ENCODE measurements at places on chromosomes 6 and 20.
A peak's percentile ranks its signal among the peaks of the same experiment; 100 is the strongest.

DNA sequence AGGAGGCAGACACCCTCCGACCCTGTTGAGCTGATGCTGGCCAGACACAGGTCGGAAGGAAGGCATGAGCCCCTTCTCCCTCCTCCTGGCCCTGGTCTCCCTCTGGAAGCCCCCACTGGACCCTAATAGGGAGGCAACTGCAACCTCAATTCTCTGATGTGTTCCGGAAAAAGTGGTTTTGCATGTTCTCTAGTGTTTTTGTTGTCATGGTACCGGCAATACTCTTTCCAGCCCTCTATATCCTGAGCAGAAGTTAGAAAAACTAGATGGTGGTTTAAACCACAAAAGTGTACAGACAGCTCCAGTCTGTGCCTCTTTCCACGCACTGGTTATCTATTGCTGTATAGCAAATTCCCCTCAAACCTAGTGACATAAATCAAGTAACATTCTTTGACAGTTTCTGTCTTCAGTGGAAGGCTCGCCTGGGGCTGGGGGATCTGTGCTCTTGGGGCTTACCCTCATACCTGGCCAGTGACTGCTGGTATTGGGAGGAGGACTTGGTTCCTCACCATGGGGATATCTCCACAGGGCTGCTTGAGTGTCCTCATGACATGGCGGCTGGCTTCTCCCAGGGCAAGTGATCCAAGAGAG, 37.0 kb downstream of the SYTL3 start:
- DNase-seq, result no peak

GRCh38 chr6:162917506-162917905, 189.7 kb downstream of the PACRG start:
- DNase-seq, result no peak

- no peak for DNase-seq
Measured at GRCh38 chr6:24439858-24440539, 37.3 kb downstream of the MRS2 start.

GRCh38 chr20:18545566-18545965, 21.7 kb upstream of the SMIM26 start:
- no peak for DNase-seq

- no peak for DNase-seq
Measured at GRCh38 chr20:49612127-49612738, 44.3 kb upstream of the PTGIS start.

- no peak for DNase-seq
Measured at GRCh38 chr6:24822696-24823095, 24.0 kb upstream of the ARMH2 start.

GRCh38 chr20:63435552-63435951, 36.9 kb downstream of the KCNQ2 start:
- DNase-seq, result no peak

- no peak for DNase-seq
Measured at GRCh38 chr6:151015101-151015700, 149.7 kb downstream of the MTHFD1L start.

DNA sequence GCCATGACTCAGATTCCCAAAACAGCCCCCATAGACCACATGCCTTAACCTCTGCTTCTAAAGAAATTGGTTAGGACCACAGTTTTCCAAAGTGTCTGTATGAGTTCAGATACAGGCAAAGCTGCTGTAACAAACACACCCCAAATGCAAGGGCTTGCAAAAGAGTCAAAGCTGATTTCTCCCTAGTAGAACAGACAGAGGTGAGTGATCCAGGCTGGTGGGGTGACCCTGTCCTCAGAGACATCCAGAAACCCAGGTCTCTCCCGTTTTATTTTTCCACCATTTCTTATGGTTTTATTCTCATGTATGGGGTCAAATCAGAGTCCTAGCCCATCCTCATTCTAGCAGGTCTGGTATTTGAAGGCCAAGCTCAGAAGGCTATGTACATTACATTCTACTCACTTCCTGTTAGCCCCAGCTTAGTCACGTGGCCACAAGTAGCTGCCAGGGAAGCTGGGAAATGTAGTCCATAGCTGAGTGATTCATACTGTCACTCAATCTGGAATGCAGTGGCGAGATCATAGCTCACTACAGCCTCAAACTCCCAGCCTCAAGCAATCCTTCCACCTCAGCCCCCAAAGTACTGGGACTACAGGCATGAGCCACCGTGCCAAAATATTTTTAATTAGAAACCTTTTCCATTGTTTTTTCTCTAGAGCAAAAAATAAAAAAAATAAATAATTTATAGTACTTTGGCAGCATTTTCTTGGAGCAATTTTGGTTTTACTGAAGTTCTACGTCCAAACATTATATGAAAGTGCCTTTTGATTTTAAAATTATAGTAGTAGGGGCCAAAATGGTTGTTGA, 175.2 kb downstream of the ZMYND8 start:
- peak; percentile 43 for DNase-seq

DNA sequence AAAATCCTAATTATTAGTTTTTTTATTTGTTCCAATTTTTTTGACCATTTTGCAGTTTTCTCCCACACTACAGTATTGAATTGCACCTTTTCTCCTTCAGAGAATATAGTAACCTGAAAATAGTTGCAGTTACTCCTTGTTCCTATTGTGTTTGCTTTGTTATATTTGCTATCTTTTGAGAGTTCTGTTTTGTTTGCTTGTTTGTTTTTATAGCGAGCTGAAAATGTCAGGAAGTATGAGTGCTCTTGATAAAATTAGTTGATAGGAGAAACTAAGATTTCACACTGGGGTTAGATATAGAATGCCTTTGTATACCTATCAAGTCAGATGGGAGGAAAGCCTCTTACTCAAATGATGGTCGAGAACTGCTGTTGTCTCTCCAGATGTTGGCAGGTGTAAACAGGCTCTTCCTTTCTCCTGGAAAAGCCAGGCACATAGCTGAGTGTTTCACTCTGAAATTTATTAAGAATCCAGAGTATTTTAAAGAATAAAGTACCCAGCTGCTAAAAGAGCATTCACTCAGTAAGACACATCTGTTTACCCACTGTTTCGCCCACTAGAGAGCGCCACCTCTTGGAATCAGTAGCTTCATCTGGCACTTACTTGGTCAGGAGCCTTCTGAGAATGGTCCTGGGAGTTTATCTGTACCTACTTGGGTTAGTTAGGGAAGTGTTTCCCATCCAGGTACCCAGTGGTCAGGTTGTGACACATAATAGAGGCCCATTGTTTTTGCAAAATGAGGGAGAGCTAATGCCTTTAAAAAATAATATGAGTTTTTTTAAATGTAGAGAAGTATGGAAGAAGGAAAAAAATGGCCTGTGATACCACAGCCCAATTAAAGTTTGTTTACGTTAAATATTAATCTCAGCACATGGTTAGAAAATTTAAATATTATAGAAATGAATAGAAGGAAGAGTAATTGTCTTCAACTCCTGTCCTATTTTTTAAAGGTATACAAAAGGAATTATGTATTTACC, 11.2 kb downstream of the NT5DC1 start:
- DNase-seq, result peak; percentile 36

DNA sequence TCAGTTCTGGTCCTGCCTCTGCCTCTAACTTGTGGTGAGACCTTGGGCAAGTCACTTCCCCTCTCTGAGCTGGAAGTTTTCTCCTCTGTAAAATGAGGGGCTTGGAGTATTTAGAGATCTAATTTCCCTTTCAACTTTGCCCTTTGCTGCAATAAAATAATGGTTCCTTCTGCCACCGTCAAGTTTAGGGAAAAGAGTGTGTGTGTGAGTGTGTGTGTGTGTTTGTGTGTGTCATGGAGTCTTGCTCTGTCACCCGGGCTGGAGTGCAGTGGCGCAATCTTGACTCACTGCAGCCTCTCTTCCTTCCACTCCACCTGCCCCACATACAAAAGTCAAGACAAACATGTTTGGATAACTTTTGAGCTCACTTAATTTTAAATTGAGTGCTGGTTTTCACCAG, 39.2 kb upstream of the PIM1 start:
- DNase-seq, result no peak

DNA sequence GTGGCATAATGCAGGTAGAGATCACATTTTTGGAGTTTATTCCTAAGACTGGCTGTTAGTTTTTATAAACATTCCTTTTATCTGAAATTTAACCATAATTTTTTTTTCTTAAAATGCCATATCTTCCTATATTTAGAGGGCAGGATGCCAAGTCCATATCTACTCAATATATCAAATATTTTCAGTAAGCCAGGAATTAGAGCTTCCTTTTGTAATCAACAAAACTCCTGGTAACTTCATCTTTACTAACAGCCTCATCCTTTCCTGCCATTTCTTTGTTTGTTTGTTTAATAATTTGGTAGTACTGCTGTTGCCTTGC, 136.3 kb downstream of the OLIG3 start:
- no peak for DNase-seq

- no peak for DNase-seq
Measured at GRCh38 chr6:166996406-166996805, 2.8 kb upstream of the CEP43 start.

- DNase-seq, result no peak
Measured at GRCh38 chr6:147740326-147740725, 231.8 kb downstream of the SAMD5 start.

DNA sequence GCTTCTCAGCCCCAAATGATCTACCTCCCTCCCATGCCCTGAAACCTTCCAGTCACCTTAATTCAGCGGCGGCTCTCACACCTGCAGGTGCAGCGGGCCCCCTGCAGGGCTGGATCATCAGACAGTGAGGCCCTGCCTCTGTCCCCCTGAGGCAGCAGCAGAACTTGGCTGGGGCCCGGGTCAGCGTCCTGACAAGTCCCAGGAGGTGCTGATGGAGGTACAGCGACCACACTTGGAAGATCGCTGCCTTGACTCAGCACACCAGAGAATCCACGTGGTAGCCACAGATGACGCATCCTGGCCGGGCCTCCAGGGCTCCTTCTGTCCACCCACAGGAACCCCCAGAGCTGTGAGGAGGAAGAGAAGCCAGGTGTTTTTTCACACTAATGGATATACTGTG, 116.4 kb upstream of the THBS2 start:
- DNase-seq, result no peak

DNA sequence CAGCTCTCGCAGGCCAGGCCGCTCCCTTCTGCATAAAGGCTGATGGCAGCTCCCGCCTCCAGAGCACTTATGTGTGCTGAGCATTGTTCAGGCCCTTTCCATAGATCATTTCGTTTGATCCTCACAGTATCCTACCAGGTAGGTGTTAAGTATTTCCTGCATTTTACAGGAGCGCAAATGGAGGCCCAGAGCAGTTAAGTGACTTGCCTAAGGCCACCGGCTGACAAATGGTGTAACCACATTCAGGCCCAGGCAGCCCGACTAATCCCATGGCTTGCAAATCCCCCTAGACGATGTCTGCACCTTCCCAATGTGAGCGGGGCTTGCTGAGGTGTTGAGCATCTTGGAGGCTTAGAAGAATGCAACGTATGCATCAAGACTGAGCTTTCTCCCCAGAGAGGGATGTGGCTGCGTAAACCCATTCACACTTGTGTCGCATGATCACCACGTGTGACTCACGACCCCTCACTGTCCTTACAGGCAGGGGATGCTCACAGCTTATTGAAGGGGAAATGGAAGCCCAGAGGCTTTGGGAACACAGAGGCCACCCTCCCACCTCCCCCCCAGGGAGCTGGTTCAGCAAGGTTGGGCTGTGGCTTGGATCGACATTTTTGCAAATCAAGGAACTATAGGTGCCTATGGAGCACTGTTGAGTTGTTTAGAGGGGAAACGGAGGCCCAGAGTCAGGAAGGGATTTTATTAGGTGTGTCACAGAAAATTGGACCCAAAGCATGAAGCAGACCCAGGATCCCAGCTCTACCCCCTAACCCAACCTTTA, 7.0 kb downstream of the BPIFB2 start:
- no peak for DNase-seq

GRCh38 chr6:36874443-36875249, at the start of gene PPIL1:
TSS of gene PPIL1 (minus strand) at chr6:36874803. CDS start at chr6:36874772, 31 bp downstream.
- peak; percentile 80 for DNase-seq

- no peak for DNase-seq
Measured at GRCh38 chr6:150076196-150076893, 7.4 kb upstream of the ULBP3 start.

- DNase-seq, result peak; percentile 70
Measured at GRCh38 chr6:28980852-28981430, 24.2 kb downstream of the ZNF311 start.

- no peak for DNase-seq
Measured at GRCh38 chr6:53464927-53465460, 79.9 kb downstream of the GCLC start.

- no peak for DNase-seq
Measured at GRCh38 chr6:160069050-160069454, 52.6 kb upstream of the SLC22A1 start.

DNA sequence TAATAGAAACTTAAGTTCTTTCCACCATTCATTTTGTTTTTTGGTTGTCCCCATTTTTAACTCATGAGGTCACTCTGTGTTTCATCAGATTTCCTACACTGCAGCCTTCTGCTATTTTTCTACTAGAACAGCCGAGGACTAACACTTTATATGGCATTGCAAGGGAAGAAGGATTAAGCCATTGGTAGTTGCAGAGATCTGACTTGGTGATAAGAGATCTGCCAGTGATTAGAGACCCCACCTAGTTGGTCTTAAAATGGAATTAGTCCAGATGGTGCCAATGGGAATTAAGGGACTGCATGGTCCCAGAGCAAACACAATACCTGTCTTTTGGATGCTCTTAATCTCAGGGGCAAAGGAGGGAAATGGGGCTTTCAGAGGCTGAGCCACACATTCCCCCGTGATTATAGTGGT, 125.5 kb upstream of the TMEM170B start:
- no peak for DNase-seq

DNA sequence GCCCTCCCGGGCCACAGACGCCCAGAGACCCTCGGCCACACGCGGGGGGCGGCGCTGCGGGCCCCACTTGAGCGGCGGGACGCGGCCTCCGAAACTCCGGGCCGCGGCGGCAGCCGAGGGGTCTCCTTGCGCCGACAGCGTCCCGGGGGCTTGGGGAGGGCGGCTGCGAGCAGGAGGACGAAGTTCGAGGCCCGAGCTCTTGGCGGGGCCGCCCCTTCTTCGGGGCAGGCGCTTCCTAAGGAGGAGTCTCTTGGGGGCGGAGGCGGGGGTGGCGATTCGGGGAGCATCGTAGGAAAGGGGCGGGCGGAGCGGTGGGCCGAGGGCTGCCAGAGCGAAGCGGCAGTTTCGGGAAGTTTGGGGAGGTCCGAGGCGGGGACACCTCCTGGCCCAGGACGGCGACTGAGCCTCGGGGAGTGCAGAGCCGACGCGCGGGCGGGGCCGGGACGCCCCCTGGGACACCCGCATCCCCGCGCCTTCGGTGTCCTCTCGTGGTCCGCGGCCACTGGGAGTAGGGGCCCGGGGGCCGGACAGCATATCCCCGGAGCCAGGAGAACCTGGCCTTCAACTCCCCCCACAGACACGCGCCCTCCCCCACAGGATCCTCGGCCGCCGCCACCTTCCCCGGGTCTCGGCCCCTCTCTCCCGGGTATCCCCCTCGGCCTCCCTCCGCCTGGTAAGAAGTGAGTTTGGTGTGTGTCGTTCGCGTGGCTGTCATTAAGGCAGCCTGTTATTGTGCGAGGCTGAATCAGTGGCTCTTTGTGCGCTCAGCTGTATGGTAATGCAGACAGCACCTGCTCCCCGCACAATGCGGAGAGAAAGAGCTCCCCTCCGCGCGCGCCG, 613 bp upstream of the DLL1 start:
- DNase-seq, result no peak

Data from NCI-H460 (cell line).